D341Med (cell line): ENCODE measurements at places on chromosomes 11 and 22.

GRCh38 chr11:132957881-132958280 lies 574.4 kb downstream of the OPCML start:
- DNase-seq = no peak

DNA sequence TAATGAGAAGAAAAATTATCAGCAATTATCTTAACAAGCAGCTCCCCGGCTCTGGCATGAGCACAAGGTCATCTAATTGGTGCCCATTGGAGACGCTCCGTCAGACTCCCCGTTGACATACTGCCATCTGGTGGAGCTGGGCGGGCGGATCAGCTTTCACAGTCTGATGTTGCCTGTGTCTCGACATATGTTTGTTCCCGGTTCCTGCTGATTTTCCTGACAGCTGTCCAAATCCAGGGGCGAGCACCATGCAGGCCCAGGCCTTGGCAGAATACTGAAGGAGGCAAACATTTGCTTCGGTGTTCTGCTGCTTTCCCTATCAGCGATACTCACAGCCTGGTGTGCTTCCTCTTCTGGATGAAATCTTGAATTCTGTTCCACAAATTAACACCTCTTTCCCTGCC lies 43.8 kb upstream of the BARX2 start:
- DNase-seq = peak; percentile 87

DNA sequence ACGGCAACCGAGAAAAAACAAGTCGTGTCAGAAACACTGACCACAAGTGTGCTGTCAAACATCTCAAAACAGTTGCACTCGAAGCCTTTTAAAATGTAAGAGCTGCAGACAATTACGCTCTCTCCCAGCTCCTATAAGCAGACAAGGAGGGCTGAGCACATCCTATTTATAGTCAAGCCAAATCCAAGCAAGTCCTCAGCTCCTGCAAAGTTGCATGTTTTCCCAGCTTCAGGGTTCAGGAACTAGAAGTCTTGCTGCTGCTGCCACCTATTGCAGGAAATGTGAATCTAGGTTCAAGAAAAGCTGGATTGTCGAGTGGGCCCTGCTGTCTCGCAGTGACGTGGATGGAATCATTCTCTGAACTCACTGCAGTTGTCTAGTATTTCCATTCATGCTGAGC lies 15.5 kb downstream of the EFCAB6 start:
- peak; percentile 73 for DNase-seq

DNA sequence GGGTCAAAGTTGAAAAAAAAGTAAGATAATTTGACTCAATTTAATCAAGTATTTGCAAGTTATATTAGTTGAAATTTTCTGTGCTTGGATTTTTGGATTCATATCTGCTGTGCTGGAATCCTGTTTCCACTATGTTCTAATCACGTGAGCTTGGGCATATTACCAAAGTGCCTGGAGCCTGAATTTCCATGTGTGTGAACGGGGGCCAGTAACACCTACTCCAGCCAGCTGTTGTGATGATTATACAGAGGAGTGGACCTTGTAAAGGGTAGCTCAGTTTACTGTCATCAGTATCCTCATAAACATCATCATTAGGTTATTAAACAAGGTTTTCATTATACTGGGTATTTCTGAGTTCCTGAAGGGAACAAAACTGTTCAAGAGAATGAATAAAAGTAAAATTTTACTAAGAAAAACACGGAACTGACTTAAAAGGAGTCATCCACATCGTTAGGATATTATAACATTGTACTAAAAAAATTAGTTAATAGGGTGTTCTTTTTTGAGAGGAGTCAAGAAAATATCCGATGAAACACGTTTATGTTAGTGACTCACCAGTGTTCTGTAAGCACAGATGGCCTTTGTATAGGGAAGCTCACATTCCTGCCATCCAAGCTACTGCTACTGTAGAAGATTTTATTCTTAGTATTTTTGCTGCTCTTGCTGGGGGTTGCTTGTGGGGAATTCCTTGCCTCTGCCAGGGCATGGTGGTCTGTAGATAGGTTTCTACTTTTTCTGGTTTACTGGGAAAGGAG lies 144.1 kb downstream of the ARHGAP42 start:
- DNase-seq = no peak

- no peak for DNase-seq
Measured at GRCh38 chr22:45318558-45319323, 9.0 kb downstream of the FAM118A start.

DNA sequence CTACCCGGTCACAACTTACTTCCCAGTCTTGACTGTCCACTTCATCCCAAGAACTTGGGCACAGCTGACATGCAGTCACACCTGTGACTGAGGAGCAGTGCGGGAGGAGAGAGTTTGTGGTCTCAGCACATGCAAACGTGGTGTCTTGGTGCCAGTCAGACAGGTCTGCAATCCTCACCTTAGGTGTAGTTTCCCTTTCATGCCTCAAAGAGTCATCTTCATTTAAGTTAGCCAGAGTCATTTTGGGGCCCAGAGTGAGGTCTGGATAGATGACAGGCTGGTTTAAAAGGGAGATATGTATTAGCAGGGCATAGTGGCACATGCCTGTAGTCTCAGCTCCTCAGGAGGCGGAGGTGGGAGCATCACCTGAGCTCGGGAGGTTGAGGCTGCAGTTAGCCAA lies 108.5 kb upstream of the SORL1-AS1 start:
- no peak for DNase-seq

GRCh38 chr22:44809456-44809855 lies 57.1 kb downstream of the ARHGAP8 start:
- no peak for DNase-seq

GRCh38 chr11:115985896-115986295 lies 481.7 kb upstream of the CADM1 start:
- DNase-seq = no peak

- peak; percentile 96 for DNase-seq
Measured at GRCh38 chr22:50627642-50628542, at the start of gene ARSA. Gene ARSA (minus strand): TSS chr22:50628152. CDS start chr22:50627779, 373 bp downstream.

GRCh38 chr22:32578752-32579151 lies 104.1 kb downstream of the FBXO7 start:
- no peak for DNase-seq

GRCh38 chr11:117011541-117011898 lies 86.7 kb downstream of the SIK3 start:
- no peak for DNase-seq
